ENCODE measurements at places on chromosomes 13 and 19.

DNA sequence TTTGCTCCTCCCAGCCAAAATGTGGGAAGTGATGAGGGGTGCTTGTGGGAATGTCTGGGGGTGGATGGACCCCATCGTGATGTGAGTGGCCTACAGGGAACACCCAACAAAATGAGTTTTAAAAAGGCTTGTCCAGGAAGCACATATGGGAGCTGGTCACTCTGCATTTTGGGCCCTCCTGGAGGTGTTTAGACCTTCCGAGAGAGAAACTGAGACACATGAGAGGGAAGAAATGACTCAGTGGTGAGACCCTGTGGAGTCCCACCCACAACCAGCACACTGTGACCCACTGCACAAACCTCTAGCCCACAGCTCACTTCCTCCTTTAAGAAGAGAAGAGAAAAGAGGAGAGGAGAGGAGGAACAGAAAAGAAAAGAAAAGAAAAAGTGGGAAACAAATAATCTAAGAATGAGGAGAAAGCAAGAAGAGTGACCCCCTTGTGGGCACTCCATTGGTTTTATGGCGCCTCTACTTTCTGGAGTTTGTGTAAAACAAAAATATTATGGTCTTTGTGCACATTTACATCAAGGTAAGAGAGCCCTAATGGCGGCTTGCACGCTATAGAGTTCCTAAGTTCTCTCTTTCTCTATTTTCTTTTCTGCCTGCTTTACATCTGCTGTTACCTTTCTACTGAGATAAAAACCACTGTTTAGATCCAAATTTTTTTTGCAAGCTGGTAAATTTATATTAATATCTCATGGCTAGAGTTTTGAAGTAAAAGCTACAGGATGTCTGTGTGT, 13.3 kb upstream of the LILRB1 start:
- no peak for DNase-seq

GRCh38 chr13:98273824-98274742, 97.0 kb upstream of the RNF113B start:
- DNase-seq: no peak

GRCh38 chr13:113946409-113947181, 27.3 kb downstream of the C13orf46 start:
- no peak for DNase-seq

DNA sequence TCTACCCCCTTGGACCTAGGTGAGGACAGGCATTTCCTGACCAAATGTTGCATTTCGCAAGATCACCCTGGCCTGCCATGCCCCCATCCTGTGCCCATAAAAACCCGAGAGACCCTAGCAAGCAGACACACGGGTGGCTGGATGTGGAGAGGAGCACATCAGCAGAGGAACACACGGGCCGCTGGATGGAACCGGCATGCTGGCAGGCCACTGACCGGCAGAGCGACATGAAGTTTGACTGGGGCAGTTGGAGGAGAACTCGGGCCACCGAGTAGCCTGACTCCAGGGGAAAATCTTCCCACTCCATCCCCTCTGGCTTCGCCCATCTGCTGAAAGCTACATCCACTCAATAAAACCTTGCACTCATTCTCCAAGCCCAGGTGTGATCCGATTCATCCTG, 329.3 kb downstream of the FGF9 start:
- DNase-seq: no peak

GRCh38 chr19:49860336-49861102, 6.9 kb downstream of the PNKP start:
- DNase-seq: no peak

DNA sequence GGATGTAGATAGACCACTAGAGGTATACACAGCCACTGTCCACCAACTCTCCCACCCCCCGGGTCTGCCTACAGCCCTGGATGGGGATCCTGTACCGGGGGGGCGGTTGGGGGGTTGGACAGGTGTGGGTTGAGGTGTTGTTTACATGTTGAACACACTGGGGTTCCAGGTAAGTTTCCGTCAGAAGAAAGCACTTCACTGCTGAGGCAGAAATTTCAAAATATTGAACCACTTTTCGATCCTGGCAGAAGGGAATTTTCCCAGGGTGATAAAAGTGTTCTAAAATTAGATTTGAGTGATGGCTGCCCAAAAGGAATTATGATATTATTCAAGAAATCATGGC, 6.6 kb upstream of the CEACAM16 start:
- DNase-seq: no peak

- DNase-seq: no peak
These were observed 11.8 kb downstream of the SH3GL1 start for GRCh38 chr19:4388337-4389063.

DNA sequence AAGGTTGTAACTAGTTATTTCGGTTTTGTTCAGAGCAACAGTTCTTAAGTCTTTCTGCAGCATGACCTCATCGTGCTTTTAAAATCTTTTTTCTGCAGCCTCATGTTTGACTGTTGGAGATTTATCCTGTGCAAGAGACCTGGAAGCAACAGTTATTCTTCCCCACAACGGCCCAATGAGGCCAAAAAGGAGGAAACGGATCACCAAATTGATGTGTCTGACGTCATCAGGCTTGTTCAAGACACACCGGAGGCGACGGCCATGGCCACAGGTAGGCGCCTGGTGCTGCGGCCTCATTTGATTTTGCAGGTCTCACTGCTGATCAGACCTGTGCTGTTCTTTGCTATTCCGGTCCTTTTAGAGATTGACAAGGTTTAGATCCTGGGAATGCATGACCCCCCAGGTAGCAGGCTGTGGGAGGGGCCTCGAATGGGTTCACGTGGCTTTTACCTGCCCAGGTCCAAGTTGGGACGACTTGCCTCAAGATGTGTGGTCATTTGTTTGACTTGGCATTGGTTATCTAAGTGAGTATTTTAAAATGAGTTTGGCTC, 66.8 kb upstream of the MCF2L start:
- peak; percentile 14 for DNase-seq

GRCh38 chr13:76975863-76976262, 16.0 kb upstream of the CLN5 start:
- DNase-seq: peak; percentile 80

- no peak for DNase-seq
These were observed 119.5 kb downstream of the ZAR1L start for GRCh38 chr13:32195713-32196112.

DNA sequence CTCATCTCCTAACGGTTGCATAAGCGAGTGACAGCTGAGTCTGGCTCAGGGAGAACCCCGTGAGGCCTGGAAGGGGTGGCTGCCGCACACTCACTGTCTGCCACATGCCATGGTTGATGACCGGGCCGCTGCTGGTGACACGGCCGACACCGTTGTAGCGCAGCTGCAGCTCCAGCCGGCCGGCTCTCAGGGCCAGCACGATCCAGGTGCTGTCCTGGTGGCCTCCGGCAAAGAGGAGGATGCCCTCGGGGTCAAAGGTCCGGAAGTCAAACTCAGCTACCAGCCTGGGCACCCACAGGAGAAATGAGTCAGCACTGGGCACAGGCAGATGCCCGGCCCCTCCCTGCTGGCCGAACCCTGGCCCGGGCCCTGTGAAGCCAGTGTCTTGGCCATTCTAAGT, 31.7 kb downstream of the GAS6 start:
- no peak for DNase-seq

- no peak for DNase-seq
These were observed 15.2 kb downstream of the CBY2 start for GRCh38 chr13:45717349-45717748.

DNA sequence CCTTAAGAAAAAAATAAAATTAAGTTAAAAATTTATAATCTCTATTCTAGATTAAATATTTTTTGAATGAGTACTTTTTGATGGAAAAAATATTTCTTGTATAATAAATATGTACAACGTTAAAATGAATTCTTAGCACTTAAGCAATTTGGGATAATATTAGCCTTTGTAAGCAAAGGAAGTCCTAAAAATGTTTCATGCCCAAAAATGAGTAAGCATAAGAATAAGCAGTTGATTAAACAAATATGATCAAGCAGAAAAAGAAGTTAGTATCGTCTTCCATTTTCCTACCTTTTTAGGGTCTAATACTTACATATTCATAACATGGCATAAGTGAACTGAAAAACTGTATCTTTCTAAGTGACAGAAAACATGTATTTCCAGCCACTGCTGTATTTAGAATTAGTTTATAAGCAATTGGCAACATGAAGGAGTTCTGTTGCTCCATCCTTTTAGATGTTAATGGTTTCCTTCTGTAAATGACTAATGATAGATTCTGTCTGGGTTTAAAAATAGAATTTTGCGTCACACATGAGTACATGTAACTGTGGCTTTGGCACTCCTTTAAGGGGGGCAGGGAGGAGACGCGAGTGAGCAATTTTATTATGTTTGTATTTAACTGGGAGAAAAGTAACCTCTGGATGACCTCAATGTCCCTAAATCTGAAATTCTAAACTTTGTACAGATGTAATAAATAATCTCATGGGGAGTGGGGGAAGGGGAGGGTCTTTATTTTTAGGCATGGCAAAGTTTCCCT, 237.4 kb downstream of the RGCC start:
- peak; percentile 91 for DNase-seq

DNA sequence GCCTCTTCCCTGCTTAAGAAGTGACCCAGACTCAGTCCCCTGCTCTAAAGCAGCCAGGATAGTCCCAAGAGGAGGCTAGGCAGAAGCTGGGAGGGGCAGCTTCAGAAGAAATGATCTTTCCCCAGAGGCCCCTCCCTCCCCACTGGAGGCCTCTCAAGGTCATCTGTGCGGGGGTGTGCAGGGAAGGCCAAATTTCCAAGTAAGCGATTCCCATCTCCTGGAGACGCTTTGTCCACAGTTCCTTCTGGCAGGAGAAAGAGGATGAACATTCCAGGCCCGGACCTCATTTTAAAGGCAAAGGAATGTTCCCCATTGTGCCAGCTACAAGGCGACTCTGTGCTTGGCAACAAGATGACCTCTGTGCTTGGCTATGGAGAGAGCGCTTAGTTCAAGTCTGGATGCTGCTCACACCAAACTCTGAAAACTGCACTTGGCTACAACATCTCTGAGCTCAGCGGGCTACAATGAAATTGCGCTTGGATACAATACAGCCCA, 23.5 kb downstream of the COL5A3 start:
- no peak for DNase-seq

DNA sequence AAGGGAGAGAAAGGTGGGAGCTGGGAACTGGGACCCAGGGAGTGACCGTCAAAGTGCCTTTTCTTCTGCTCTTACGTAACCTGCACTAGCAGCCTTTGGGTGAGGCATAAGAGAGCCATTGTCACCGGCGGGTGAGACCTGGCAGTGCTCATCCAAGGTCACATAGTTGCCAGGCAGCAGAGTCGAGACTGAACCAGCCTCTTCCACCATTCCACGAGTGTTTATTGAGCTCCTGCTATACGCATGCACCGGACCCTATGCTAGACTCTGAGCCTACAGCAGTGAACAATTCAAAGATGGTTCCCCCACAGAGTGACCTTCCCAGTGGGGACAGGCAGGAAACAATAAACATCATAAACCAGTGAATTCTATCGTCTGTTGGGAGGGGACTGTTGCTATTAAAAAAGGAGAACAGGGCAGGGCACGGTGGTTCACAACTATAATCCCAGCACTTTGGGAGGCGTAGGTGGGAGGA, 18.6 kb upstream of the STRN4 start:
- DNase-seq: no peak

DNA sequence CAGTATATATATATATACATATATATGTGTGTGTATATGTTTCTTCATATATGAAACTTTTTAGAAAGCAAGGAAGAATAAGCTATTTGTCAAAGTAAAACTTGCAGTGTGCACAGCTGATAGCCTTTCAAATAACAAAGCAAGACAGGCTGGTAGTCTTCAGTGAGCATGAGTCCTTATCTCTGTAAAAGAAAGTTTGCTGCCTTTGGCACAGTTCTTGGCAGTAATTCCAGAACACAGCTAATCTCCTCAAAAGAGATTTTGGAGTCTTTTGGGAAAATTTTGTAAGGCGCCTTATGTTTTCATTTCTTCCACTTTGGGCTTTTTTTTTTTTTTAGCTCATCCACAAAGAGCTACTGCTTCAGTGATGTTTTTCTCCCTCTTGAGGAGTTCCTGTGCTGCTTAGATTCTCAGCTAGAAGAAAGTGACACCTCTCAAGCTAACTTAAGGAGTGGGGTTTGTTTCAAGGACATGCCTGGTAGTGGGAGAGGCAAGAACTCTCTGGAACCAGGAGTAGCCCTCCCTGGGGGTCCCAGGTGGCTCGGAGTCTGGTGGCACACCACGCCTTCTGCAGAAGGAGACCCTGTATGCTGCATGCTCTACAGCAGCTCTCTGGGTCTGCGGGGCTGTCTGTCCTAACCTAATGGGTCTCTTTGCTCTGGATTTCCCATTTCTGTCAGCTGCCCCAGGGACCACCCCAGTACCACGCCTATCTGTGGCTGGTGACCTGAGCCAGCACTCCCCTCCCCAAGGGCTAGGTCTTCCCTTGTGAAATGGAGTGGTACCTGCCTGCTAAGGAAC, 58.8 kb downstream of the TNFRSF19 start:
- DNase-seq: no peak

DNA sequence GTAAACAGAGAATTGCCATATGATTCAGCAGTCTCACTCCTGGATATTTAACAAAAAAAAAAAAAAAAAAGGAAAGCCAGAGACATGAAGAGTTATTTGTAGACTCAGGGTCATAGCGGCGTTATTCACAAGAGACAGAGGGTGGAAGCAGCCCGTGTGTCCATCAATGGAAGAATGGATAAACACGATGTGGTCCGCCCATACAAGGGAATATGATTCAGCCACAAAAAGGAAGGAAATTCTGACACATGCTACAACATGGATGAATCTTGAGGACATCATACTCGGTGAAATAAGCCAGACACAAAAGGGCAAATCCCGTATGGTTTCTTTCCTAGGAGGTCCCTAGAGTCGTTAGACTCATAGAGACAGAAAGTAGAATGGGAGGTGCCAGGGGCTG, 14.8 kb downstream of the ACSBG2 start:
- no peak for DNase-seq

DNA sequence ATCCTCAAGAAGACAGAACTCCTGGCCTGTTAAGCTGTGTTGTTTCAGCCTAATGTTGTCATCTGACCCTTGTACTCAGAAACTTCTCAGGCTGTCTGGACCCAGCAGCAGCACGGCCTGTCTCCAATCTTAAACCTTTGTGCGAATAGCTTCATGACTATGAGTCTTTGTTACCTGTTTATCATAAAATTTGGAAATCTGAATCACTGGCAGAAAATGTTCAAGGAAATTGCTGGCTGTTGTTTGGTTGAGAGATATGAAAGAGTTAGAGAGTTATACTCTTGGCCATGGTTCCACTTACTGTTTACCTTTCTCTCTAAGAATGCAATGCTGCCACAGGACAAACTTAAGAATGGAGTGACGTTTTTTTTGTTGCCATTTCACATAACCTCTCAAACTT, 59.6 kb downstream of the EFNB2 start:
- DNase-seq: peak; percentile 62

DNA sequence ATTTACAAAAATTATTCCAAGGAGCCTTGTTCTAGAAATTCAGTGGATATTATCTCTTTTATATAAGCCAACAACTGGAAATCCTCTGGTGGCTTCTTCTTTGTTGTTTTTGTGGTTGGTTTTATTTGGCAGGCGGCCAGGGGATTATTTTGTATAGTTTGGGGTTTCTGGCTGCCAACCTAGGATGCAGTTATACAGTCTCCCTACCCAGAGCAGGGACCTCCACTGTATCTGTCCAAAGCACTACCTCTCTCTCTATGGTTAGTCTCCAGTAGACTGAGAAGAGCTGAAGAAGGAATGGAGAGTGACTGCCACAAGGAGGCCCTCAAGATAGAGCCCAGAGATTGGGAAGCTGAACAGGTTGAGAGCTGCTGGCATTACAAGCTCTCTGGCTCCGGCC, 80.2 kb downstream of the ZAR1L start:
- no peak for DNase-seq
